Tongue (tissue), 3 donors: ENCODE measurements at places on chromosomes 1 and 21.

- no peak for DNase-seq
Observed at GRCh38 chr21:45780647-45781046, 137.1 kb downstream of the PCBP3 start.

GRCh38 chr21:45097827-45098387 lies 23.5 kb downstream of the ADARB1 start:
- no peak for DNase-seq

DNA sequence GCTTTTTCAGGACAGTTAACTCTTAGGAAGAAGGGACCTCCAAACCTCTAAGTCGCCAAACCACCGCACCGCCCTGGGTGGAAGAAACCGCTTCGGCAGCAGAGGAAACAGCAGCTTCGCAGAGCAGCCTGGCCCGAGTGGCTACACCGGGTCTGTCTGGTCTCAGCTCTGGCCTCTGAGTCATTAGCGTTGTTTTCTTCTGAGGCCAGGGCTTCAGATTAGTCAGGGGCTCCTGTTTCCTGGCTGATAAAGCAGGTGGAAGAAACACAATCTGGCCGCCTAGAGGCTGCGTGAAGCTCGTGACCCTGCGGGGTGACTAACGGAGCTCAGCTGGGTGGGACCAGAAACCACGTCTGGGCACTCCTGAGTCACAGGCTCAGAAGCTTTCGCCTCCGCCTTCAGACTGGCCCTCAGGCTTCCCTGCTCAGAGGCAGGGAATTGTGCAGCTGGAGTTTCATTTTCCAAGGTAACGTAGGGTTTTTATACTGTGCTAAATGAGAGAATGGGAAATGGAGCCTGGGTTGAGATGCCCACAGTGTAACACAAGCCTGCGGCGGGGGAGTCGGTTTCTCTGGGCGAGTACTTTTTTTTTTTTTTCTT lies 44.9 kb downstream of the CHAF1B start:
- peak; percentile 76 for DNase-seq

DNA sequence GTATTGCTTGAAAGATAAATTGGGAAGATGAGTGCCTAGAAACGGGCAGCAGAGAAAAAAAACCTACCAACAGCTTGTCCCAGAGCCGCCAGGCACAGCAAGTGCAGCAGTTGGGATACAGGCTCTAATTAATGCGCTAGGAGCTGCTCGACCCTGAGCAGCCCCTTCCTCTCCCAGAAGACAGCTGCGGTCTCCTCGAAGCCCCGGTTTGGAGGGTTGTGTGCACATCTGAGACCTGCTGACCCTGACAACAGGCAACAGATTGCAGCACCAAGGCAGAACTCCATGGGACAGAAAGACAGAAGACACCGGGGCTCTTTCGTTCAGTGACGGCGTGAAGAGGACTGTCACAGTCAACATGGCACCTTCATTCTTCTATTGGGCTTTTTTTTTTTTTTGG lies 101.4 kb downstream of the TSEN15 start:
- DNase-seq: no peak

- DNase-seq: peak; percentile 86
Observed at GRCh38 chr1:8015036-8015808, 10.9 kb downstream of the ERRFI1 start.

DNA sequence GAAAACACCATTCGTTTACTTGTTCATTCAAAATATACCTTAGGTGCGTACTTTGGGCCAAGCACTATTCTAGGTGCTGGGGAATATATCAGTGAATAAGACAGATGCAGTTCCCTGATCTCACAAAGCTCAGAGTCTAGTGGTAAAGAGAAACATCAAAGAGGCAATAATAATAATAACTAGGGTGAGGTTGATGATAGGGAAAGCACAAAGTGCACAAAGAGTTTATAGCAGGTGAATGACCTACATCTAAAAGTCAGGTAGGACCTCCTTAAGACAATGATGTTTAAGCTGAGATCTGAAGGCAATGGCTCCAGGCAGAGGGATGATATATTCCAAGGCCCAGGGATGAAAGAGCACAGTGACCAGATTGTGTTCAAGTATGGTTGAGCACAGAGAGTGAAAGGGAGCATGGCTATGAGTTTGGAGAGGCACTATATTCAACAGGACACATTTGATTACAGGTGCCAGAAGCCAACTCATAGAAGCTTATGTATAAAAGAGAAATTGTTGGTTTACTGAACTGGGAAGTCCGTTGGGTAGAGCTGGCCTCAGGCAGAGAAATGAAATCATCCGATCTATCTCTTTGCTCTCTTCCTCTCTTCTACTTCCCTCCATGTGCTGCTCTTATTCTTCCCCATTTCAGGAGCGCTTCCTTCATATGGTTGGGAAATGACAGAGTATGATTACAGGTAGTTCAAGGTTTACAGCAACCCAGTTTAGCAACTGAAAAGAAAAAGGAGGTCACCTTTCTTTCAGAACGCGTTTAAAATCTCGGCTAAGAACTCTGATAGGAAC lies 23.0 kb upstream of the CCT8 start:
- no peak for DNase-seq
